ENCODE measurements at places on chromosomes 6 and 20.
A peak's percentile ranks its signal among the peaks of the same experiment; 100 is the strongest.

DNA sequence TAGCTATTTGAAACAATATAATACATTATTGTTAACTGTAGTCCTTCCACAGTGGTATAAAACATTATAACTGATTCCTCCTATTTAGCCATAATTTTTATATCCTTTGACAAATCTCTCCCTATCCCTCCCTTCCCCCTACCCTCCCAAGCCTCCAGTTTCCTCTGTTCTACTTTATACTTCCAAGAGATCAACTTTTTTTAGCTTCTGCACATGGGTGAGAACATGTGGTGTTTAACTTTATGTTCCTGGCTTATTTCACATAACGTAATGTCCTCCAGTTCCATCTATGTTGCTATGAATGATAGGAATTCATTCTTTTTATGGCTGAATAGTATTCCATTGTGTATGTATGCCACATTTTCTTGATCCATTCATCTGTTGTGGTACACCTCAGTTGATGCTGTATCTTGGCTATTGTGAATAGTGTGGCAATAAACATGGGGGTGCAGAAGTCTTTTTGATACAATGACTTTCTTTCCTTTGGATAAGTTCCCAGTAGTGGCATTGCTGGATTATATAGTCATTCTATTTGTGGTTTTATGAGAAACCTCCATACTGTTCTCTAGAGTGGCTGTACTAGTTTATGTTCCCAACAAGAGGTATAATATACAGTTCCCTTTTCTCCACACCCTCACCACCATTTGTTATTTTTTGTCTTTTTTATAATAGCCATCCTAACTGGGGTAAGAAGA is 205.0 kb downstream of the KCNQ5 start:
- no peak for DNase-seq

GRCh38 chr6:33128318-33128717 is 52.5 kb downstream of the HLA-DPB1 start:
- DNase-seq = no peak

GRCh38 chr6:111013144-111013915 is 31.5 kb downstream of the RPF2 start:
- no peak for DNase-seq

- peak; percentile 87 for DNase-seq
Observed at GRCh38 chr6:33248643-33248931, 23.1 kb downstream of the VPS52 start.

DNA sequence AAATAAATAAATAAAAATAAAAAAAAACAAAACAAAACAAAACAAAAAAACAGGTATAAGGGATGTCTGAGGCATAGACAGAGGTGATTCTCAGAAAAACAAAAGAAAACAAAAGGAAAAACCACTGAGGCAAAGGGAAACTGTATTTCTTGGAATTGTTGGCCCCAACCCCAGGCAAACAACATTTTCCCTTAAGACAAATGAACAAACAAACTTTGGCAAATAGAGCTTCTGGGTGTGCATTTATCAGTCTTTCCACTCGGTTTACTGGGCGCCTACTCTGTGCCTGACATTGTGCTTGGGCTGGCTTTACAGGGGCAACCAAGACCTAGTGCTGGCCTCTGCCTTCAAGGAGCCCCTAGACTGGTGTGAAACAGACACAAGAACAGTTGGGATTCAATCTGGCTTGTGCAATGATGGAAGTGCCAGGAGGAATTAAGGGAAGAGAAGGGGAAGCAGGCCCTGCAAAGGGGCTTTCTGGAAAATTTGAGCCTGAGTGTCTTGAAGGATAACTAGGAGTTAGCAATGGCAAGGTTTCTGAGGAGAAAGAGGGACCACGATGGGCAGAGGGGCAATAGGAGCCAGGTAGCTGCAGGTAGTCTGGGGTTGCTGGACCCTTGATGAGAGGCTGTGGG is 33.8 kb upstream of the IER3 start:
- no peak for DNase-seq

DNA sequence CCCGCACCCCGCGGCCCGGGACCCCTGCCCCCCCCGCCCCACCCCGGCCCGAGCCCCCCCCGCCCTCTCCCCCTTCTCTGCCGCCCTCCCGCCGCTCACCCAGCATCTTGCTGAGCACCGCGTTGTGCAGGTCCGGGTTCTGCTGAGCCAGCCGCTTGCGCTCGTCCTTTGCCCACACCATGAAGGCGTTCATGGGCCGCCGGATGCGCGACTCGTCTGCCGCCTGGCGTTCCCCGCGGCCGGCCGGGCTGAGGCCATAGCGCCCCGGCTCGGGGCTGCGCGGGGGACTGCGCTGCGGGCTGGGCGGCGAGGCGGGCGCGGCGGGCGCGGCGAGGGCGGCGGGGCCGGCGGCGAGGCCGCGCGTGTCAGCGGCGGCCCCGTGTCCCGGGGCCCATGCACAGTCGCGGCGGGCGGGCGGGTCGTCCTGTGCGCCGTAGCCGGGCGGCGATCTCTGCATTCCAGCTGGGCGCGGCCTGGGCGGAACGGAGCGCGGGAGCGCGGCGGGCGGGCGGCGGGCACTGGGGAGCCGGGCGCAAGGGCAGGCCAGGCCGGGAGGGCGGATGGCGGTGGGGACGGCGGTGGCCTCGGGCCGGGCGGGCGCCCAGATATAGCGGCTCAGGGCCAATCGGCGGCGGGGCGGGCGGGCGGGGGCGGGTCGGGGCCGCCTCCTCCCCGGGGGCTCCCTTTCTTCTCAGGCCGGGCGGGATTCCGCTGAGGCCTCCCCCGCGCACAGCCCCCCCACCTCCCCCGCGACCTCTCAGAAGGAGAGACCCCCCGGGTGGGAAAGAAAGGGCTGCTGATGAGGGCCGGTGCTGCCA is at the start of gene SOX18:
SOX18 (minus strand) TSS at position 580 of the 818 bp plus-strand sequence; CDS start at position 457, 123 bp downstream.
- no peak for DNase-seq

GRCh38 chr6:52227495-52227894 is 16.8 kb downstream of the IL17F start:
- no peak for DNase-seq

GRCh38 chr6:47587493-47587892 is 109.9 kb downstream of the CD2AP start:
- no peak for DNase-seq

DNA sequence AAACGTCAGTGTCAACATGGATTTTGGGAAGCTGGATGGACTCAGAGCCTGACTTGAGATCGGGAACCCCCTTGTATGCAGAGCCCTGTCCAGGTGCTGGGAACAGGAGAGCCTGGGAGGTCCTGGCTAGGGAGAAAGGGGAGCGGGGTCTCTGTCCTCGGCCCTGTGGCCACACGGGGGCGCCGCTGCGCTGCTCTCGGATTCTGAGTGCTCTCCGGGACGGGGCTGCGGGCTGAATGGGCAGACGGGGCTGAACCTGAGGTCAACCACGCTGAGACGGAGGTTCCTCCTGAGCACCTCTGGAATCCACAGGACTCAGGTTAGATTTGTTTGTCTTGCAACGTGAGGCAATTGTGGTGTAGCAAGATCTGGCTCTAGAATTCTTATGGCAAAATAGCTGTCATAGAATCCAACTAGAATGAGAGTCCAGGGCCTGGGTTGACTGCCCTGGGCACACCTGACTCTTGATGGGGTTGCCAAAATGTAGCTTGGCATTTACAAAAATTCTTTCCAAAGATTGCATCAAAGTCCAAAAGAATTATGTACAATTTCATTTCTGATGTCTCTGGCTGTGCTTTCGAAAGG is 20.6 kb upstream of the HLA-F start:
- DNase-seq = peak; percentile 17

GRCh38 chr20:14918976-14919375 is 581.6 kb upstream of the FLRT3 start:
- no peak for DNase-seq

- no peak for DNase-seq
Observed at GRCh38 chr6:146902846-146903245, 301.4 kb upstream of the STXBP5 start.

DNA sequence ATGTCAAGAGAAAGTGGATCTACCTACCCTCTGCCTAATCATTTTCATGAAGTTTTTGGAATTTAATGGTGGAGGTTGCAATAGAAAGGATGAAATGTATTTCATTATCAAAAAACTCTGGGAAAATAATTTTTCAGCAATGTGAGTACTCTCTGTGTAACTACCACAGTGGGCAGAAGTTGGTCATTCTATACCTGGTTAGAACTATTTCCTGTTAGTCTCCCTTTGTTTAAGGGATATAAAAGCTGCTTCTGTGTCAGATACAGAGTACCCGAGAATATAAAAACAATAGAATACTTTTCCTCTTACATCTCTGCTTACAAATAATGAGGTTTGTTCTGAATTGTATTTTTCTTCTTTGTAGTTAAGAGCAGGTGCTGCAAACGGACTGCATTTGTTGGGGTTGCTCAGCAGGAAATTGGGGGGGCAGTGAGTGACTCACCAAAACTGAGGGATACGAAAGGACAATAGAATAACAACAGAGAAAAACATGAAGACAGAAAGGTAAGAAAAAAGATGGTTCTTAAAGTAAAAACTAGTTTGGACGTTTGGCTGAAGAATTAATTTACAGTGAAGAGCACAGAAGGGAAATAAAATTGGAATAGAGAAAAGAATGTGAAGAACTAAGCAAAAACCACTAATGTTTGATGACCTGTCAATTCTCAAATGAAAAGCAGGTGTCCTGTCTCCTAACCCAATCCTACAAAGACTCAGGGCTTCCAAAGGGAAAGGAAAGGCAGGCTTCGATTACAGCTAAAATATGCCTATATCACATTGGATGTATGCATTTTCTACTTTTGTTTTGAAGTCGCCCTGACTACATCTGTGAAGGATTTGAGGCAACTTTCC is 703.1 kb downstream of the RFPL4B start:
- no peak for DNase-seq

- DNase-seq = no peak
Observed at GRCh38 chr6:378090-378957, 13.2 kb upstream of the IRF4 start.

GRCh38 chr20:8095648-8096572 is 36.2 kb upstream of the PLCB1 start:
- no peak for DNase-seq

DNA sequence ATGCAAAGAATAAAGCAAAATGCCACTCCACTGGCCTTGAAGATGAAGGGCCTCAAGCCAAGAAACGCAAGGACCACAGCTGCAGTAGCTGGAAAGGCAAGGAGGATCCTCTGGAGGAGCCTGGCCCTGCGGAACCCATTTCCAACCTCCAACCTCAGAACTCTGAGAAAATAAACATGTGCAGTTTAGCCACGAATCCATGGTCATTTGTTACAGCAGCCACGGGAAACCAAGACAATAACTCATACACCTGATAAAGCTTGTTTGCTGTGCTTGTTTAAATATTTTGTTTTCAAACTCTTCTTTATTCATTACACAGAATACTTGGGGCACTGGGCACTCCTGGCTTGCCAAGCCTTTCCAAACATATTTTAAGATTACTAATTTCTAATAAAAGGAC is 10.4 kb downstream of the SERPINB6 start:
- DNase-seq = no peak

- DNase-seq = no peak
Observed at GRCh38 chr6:159646116-159646515, 46.9 kb downstream of the SOD2 start.

DNA sequence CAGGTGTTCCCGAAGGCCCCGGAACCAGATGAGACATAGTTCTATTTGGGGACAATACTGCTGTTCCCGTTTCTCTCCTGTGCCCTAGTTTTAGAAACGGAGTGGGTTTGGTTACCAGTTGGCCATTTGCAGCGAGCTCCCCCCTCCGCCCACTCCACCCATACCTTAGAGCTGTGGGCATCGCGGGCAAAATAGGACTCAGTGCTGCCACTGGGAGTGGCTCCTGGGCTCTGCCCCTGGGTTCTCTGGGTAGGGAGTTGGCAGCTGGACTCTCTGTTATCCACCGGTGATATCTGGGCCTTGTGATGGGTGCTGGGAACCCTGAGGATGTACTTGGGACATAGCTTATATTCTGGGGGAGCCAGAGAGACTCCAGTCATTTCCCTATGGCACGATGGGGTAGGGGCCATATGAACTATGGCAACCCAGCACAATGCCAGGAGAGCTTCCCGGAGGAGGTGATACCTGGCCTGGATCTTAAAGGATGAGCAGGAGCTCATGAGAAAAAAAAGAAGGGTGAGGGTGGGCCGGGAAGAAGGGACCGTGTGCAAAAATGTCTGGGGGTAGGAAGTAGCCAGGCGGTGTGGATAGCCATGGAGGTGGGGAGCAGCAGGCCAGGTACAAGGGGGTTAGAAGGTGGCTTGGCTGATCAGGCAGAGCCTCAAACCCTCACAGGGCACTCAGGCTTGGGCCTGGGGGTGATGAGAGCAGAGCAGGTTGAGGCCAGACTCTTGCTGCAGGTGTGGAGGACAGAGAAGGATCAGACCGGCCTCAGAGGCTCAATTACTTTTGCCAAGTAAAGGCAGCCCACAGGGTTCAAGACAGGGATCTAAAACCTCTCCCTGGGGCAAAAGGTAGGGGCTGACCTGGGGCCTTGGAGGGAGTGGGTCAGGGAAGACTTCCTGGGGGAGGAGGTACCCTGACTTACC is 9.6 kb downstream of the SRC start:
- no peak for DNase-seq

GRCh38 chr20:62952968-62953838 is 694 bp downstream of the SLC17A9 start:
- no peak for DNase-seq

DNA sequence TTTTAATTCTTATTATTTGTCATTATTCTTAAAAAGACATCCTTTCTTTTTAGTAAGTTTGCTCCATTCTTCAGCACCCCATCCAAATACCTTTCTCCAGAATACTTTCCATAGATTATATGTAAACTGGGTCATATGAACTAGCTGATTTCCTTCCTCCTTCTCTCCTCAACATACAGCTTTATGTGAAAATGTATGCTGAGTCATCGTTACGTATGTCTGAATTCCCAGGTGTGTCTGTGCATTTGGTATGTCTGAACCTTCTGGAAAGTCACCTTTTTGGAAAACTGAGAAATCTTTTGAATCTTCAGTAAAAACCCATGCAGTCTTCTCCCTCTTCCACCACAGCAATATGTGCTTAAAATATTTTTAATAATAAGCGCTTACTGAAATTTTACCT is 264.5 kb downstream of the EYA4 start:
- DNase-seq = no peak

- no peak for DNase-seq
Observed at GRCh38 chr20:50017576-50018248, 34.9 kb downstream of the SNAI1 start.

GRCh38 chr6:89559487-89559886 is 79.1 kb downstream of the LYRM2 start:
- DNase-seq = no peak

- no peak for DNase-seq
Observed at GRCh38 chr20:22371843-22372242, 212.5 kb downstream of the FOXA2 start.

DNA sequence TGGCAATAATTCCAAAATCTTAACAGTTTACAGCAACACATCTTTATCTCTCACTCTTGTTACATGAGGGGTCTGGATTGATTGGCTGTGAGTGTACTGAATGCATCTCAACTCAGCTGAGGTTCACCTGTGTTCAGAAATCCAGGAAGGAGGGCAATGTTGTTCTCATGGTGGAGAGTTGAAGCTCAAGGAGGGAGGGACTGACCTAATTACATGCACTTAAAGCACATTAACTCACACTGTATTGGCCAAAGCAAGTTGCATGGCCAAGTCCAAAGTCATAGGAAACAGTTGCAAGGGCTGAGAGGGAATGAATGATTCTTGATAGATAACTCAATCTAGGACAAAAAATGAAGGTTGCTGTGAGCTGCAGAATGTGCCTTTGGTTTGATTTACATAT is 102.2 kb downstream of the DOK5 start:
- DNase-seq = no peak

GRCh38 chr6:149028767-149029405 is 282.1 kb downstream of the UST start:
- no peak for DNase-seq

GRCh38 chr20:10077081-10077471 is 42.3 kb downstream of the ANKEF1 start:
- DNase-seq = no peak

GRCh38 chr20:8372824-8373380 is 240.8 kb downstream of the PLCB1 start:
- DNase-seq = no peak

- no peak for DNase-seq
Observed at GRCh38 chr6:79040083-79040482, 38.0 kb downstream of the PHIP start.

All from right kidney (tissue), 9 donors.